Vagina (tissue), 2 donors: ENCODE measurements at places on chromosomes 1 and 21.

GRCh38 chr1:66623812-66624211 is 89.9 kb downstream of the SGIP1 start:
- DNase-seq, result no peak

- no peak for DNase-seq
Observed at GRCh38 chr1:22841860-22842281, 130.8 kb downstream of the LACTBL1 start.

DNA sequence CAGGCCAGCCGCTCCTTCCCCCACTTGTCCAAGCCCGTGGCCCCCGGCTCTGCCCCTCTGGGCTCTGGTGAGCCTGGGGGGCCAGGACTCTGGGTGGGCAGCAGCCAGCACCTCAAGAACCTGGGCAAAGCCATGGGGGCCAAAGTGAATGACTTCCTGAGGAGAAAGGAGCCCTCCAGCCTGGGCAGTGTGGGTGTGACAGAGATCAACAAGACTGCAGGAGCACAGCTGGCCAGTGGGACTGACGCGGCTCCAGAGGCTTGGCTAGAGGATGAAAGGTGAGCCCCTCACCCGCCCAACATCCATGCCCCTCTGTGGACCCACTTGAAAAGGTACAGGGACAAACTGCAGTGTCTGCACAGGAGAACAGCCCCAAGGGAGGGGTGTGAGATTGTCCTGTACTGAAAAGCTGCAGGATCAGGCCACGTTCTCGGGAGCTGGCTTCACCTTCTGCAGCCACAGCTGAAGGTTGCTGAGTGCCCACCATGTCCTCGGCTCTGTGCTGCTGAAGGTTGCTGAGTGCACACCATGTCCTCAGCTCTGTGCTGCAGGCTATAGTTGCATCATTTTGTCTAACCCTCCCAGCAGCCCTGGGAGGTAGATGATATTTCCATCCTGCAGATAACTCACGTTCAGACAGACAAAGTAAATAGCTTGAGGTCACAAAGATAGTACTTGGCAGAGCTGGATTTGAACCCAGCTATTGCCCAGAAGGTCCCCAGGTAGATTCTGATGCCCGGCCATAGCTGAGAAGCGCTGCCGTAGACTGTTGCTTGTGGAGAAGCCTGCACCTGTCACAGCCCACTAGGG is 618 bp downstream of the C1orf226 start:
- DNase-seq, result peak; percentile 74

DNA sequence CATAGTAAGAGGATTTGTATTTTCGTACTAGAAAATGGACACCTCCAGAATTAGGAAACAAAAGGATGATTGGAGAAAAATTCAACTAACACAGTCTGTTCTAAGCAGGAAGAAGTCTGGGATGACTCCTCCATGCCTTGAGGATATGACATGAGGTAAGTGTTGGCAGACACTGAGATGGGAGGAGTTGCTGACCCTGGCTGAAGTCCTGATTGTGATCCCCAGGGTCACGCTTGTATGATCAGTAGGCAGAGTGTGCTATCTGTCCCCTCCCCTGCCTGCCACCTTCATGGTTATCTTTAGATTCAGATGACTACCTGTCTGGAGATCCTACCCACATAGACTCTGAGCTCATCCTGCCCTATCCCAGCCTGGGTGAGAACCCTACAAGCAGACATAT is 249.1 kb downstream of the C1orf94 start:
- DNase-seq, result no peak

GRCh38 chr1:167503626-167504466 is 14.5 kb downstream of the CD247 start:
- no peak for DNase-seq

GRCh38 chr1:155941845-155942531 is 550 bp downstream of the RXFP4 start:
- DNase-seq, result no peak

DNA sequence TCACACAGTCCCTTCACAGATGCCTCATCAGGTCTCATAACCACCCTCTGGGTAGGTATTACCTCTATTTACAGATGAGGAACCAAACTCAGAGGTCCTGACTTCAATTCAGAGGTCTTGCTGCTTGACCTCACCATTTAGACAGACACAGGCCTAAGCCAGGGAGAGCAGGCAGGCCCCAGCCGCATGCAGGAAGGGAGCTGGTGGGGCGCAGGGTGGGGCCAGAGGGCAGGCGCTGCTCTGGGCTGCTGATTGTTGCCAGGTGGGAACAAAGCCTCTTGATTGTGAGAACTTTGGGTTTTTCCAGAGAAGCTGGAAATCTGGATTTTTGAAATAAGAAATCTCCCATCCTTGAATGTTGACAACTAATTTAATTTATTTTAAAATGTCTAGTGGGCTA is 19.9 kb upstream of the PRELP start:
- no peak for DNase-seq
